ENCODE measurements at places on chromosomes 7 and 10.

DNA sequence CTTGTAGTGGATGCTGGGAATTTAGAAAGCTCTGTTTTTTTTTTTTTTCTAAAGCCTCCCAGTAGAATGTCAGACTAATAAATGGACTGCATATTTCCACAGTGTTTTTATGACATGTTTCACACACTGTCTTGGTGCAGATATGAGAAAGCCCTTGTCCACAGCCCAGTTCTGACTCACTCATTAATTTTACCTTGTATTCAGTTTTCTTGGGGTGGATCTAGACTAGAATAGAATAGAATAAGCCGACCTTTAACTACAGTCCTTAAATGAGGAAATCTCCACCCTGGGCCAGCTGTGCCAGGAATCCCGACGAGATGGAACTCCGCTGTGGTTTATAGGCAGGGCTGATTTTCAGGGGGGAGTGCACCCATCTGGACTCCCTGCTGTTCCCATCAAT, 274.7 kb downstream of the NRG3 start:
- DNase-seq: no peak

DNA sequence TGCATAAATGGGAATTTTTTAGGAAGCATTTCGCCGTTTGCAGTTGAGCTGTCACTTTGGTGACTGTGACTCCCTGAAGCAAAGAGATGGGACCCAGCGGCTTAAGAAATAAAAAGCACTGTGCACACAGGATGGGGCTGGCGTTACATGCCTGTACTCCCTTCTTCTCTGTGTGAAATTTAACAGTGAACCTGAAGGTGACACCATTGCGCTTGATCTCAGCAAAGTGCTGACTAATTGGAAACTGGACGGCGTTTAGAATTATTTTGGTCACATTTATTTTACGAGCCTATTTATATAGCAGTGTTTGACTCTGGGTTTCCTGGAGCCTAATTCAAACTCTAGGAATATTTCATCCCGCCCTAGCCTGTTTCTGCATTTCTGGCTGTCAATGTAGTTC, 146.2 kb downstream of the PAXIP1 start:
- DNase-seq: no peak

- no peak for DNase-seq
Measured at GRCh38 chr7:127833641-127834040, 181.6 kb downstream of the SND1 start.

GRCh38 chr10:20747782-20748181, 149.3 kb downstream of the NEBL start:
- no peak for DNase-seq

DNA sequence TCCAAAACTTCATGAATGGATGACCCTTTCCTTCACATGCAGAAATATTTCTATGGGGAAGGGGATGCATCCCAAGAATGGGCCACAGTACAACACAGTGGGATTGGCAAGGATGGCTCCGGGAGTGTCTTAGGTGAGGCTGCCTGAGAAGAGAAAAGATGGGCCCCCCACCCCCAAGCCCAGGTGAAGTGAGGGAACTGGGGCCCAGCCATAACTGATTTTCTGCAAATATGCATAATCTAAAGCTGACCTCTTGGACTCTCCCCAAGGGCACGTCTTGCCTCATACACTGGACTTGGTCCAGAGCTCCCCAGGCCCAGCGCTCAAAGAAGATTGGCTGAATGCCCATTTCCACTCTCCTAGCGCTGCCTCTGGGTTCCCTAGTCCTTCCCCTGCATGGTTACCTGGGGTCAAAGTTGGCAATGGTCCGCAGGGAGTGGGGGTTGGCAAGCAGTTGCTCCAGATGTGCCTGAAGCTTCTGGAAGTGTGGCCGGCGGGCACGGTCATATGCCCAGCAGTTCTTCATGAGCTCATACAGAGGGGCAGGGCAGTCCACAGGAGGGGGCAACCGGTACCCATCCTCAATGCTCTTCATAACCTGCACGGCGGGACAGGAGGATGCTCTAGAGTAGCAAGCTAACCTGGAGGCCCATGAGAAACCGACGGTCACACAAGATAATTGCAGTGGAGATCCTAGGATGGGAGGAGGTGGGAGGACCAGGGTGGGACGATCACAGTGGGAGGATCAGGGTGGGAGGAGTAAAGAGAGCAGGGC, 12.3 kb downstream of the ZYX start:
- DNase-seq: no peak

DNA sequence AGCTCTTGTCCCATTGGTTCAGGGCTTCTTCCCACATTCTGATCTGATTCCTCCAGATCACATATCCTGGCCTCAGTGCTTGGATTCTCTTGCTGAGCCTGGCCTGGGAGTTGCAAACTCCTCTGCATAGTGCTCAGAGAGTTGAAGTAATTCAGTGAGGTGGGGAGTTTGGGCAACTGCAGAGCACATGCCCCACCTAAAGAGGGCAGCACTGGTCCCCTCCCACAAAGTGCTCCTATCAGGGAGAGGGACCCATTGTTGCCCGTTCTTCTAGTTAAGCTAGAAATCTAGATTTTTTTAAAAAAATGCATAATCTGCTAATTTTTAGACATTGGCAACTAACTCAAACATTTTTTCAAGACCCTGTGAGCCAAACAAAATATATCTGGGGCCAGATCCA, 45.1 kb downstream of the CHN2 start:
- DNase-seq: no peak
